ENCODE measurements at places on chromosomes 16 and 17. TPM values are rescaled to one million over a fixed set of nuclear protein-coding genes. Genes with fewer than 3 reads are reported as not detected.

Gene THOC6
- total RNA-seq, result 37.2 TPM

Gene TP53TG3B
- total RNA-seq, result not detected

Gene C17orf107
- total RNA-seq, result 0.93 TPM

Gene CD19
- not detected for total RNA-seq

Gene KCNH4
- total RNA-seq, result 0.15 TPM

Gene GAST
- total RNA-seq, result not detected

Gene PCGF2
- 9.7 TPM for total RNA-seq

Gene FBXW10B
- total RNA-seq, result 0.15 TPM

Gene NACA2
- not detected for total RNA-seq
